CD8-positive, alpha-beta memory T cell (primary cell): ENCODE measurements at places on chromosomes 2 and 18.

DNA sequence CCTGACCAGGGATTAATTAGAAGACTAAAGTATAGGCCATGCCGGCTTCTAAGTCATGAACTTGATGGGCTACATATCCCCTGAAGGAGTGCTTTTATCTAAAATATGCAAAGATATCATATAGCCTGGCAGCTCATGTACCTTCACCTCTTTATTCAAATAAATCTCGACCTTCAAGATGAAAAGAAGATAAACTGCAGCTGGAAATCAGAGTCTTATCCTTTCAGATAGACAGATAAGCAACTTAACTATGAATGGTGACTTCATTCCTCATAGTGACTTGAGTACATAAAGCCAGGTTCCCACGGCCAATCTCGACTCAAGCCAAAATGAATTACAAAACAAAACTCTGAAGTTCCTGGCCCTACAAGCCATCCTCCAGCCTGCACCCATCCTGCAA lies 165.3 kb upstream of the KLHL29 start:
- no peak for DNase-seq

GRCh38 chr2:229084447-229084846 lies 186.6 kb downstream of the PID1 start:
- DNase-seq: no peak

- DNase-seq: no peak
Measured at GRCh38 chr2:40027968-40028367, 248.9 kb upstream of the THUMPD2 start.

- DNase-seq: no peak
Measured at GRCh38 chr18:55483266-55483871, 104.6 kb downstream of the TCF4 start.

DNA sequence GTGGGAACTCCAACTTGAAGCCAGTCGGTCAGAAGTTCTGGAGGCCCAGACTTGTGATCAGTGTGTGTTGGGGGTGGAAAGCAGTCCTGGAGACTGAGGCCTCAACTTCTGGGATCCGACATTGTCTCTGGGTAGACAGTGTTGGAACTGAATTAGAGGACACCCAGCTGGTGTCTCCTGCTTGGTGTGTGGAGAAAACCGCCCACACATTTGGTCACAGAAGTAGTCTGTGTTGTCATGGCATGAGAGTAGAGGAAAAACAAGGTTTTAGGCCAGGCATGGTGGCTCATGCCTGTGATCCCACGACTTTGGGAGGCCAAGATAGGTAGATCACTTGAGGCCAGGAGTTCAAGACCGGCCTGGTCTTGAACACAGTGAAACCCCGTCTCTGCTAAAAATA lies 51.5 kb downstream of the PUM2 start:
- DNase-seq: no peak

DNA sequence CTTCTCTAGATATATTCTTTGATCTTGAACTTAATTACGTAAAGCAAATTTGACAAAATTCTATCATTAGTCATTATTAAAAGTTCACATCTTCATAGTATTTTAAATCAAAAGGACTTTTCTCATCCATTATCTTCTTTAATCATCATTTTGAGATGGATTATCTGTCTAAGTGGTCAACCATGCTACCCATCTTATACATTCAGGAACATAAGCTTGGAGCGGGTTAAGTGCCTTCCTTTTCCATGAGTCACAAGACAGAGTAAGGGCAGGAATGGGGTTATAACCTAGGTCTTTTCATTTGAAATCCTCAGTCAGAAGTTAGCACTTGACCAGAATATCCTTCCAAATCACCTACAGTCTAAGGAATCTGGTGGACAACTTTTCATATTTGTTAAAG lies 297.1 kb downstream of the TCF4 start:
- DNase-seq: no peak

GRCh38 chr2:200472853-200473464 lies 36.9 kb downstream of the KCTD18 start:
- no peak for DNase-seq

DNA sequence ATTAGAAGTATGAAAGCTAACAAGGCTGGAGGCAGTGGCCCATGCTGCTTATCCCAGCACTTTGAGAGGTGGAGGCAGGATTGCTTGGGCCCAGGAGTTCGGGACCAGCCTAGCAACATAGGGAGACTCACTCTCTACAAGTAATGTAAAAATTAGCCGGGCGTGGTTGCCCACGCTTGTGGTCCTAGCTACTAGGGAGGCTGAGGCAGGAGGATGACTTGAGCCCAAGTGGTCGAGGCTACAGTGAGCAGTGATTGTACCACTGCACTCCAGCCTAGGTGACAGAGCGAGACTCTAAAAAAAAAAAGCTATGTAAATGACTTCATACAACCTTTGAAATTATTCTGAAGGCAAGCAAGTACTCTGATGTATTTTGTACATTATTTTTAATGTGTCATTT lies 1.5 kb downstream of the RMDN2 start:
- DNase-seq: no peak

GRCh38 chr2:113217455-113218282 lies 43.9 kb downstream of the PSD4 start:
- no peak for DNase-seq

DNA sequence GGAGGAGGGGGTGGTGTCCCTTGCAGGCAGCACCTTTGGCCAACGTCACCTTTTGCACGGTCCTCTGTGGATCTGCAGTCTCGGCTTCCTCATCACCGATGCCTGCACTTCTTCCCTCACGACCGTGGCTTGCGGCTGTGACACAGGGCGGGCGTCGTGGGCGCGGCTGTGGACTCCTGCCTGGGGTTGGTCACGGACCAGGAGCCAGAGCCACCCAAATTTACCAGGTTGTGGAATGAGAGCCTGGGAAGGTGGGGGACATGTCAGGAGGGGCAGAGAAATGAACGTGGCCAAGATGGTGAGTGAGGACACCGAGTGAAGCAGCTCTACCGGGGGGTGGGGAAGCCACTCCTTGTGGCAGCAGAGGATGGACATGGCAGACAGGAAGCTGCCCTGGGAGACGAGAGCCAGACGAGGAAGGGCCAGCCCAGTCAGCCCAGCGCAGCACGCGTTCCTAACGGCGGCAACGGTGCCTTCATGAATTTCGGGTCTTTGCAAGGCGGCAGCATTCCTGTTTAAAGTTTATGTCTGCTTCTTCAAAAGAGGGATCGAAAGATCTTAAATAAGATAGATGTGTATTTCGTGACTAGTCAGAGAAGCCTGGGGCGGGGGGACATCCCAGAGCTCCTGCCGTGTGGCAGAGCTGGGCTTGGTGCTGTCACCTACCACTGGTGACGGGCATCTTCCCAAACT lies 84.2 kb downstream of the LRRFIP1 start:
- no peak for DNase-seq

DNA sequence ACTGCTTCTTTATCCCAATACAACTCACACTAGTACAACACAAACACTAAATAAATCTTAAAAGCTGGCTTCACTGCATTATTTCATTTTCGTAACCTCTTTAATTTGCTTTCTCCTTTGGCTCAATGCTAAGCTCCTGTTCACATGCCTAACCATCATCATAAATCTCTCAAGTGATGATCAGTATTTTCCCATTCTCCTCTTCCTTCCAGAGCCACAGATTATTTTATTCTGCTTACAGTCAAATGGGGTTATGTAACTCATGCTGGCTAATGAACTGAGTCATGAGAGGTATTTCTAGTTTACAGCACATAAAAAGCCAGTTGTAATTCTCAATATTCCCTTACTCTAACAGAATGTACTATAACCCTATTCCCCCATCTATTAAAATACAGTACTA lies 350.4 kb upstream of the ZC3H15 start:
- no peak for DNase-seq

DNA sequence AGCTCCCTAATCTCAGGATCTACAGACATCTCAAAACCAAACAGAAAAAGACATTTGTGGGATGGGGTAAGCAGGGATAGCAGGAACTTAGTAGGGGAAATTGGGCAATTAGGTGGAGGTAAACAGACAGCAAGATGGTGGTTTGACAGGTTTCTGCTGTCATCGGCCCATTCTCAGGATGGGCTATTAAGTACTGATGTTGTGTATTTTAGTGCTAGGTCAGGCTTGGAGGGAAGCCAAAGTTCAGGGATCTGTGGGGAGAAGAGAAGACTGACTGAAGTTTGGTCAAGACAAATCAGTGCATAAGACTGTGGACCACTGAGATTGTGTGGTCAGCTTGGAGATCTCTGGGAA lies 96.8 kb upstream of the THUMPD2 start:
- no peak for DNase-seq

- DNase-seq: no peak
Measured at GRCh38 chr2:97781981-97782380, 68.6 kb downstream of the ZAP70 start.

DNA sequence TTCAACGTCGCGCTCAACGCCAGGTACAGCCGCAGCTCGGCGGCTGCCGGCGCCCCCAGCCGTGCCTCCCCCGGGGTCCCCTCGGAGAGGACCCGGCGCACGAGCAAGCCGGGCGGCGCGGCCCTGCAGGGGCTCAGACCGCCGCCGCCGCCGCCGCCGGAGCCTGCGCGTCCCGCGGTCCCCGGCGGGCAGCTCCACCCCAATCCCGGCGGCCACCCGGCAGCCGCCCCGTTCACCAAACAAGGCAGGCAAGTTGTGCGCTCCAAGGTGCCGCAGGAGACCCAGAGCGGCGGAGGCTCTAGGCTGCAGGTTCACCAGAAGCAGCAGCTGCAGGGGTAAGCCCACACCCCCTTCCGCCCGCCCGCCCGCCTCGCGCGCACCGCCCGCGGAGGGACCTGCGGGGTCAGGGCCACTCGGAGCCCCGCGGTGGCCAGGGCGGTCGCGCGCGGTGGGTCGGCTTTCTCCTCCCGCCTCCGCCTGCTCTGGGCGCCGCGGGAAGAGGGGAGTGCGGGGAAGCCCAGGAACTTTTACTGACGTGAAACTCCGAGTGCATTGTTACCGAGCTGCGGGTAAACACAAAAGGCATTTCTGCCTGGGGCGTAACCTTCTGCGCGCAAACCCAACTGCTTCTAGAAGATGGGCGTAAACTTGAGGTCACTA lies 861 bp downstream of the LTBP1 start:
- DNase-seq: no peak

- no peak for DNase-seq
Measured at GRCh38 chr2:19753314-19753713, 148.5 kb downstream of the TTC32 start.

DNA sequence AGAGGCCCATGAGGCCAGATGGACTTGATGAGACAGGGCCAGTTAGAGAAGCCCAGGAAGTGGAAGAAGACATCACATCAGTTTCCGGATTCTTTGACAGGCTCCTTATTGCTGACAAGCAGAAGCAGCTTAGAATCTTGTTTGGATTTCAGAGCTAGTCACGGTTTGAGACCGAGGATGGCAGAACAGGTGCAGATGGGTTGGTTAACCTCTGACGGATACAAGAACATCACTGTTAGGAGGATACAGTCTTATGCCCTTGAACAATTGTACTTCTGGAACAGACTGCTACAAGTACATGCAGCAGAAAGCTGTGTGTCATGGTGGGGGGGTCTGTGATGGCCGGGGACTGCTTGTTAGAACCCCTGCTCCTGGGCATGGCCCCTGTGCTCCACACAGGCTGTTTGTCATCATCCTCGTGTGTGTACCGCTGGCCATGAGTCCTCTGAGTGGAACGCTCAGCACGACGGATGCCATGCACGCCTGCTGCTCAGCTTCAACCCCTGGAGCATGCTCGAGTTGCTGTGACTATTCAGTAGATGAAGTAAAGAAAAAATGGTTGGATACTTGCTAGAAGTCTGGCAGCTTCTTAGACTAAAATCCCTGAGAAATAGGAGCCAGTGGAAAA lies 217.7 kb downstream of the SH3RF3 start:
- no peak for DNase-seq

DNA sequence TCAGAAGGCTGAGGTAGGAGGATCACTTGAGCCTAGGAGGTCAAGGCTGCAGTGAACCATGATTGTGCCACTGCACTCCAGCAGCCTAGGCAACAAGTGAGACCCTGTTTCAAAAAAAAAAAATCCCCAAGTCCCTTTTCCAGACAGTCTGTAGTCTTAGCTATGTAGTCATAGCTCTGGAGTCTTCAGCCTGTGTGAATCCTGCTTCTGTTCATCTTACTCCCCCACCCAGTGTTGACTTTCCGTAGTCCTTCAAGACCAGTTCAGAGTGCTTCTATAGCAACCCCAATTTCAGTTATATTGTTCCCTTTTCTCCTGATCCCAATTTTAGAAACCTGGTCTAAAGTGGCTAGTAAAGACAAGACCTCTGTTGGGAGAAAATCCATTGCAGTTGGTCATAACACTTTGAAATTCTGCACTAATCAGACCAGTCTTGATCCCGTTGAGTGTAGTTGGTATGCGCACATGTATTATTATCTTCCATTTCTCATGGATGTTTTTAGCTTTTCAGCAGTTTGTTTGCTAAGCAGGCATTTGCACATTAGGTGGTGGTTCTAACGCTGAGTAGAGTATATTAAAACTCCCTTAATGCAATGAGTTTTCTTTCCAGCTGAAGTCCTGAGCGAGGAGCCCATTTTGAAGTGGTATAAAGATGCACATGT lies 9.0 kb downstream of the BZW1 start:
- no peak for DNase-seq

GRCh38 chr2:207515671-207516070 lies 14.1 kb upstream of the CREB1 start:
- DNase-seq: no peak

DNA sequence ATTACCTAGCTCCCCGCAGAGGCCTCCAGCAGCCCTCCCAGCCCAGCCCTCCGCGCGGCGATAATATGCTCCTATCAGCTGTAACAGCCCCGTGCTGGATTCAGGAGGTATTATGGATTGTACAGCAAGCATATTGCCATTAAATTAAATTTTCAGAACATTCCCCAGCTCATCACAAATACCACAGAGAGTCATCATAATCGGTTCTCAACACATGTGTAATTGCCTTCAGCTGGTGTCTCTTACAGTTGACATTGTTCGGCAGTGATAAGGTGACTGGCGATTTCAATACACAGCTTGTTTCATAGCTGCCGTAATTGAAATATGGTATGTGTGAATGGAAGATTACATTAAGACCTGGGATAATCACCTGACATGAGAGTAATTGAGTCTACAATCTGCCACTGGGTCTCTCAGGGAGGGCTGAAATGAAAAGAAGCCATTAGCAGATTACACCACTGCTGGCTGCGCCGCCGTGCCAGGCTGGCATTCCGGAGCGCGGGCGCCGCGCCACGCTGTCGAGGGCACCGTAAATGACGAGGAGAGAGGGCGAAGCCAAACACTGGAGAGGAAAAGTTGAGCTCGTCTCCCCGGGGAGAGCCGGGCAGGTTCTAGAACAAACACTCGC lies 549.4 kb upstream of the SALL3 start:
- no peak for DNase-seq

DNA sequence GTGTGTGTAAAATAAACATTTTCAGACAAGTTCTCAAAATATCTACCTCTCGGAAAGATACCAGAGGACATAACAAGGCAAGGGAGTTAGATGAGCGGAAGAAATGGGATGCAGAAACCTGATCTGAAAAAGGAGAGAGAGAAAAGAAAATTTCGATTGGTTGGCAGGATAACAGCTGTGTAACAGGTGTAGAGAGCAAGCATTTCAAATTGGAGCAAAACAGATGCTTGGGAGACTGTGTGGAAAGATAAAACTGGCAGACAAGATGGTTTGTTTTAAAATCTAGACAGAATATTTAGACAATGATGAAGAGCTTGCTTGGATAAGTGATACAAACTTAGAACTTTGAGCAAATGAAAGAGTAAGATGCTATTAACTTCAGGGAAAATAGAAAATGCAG lies 20.2 kb downstream of the CHST9 start:
- DNase-seq: no peak
